CD8-positive, alpha-beta memory T cell (primary cell): ENCODE measurements at places on chromosomes 5 and 9.
A peak's percentile ranks its signal among the peaks of the same experiment; 100 is the strongest.

GRCh38 chr9:26357803-26358344 lies 534.7 kb downstream of the CAAP1 start:
- H3K4me1 ChIP-seq = no peaks in the 10 kb centered on the region
- H3K27ac ChIP-seq = no peak overlapping the region
- no peak overlapping the region for H3K4me3 ChIP-seq
- H3K36me3 ChIP-seq = no peaks in the 10 kb centered on the region

DNA sequence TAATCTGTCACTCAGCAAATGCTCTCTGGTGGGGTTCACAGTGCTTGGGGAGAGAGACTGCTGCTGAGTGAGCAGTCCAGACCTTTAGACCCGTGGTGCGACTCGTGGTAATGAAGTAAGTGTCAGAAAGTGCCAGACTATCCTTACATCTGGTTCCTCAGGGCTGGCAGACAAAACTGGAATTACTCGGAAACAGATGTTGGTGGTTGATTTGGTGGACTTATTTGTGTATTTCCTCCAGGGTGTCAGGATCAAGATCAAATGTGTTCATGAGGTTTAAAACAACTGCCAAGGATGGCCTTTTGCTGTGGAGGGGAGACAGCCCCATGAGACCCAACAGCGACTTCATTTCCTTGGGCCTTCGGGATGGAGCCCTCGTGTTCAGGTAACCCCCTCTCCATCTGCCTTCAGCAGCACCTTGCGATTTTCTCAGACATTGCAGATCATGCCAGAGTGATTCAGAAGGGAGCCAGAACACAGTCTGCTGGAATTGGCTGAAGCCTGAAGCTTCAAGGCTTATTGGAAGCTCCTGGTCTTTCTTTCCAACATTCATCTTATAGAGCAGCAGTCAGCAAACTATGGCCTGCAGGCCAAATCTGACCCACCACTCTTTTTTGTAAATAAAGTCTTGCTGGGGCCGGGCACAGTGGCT lies 105.2 kb downstream of the LIFR start:
- H3K4me1 ChIP-seq = peaks cover 35% of the 10 kb centered on the region
- no peak overlapping the region for H3K4me3 ChIP-seq
- H3K36me3 ChIP-seq = no peaks in the 10 kb centered on the region
- H3K27me3 ChIP-seq = peaks cover 26% of the 10 kb centered on the region

- H3K4me3 ChIP-seq = peak overlapping the region; percentile 28
- H3K4me1 ChIP-seq = peaks cover 9% of the 10 kb centered on the region
- H3K27ac ChIP-seq = peak overlapping the region; percentile 34
- peaks cover 5% of the 10 kb centered on the region for H3K36me3 ChIP-seq
Observed at GRCh38 chr5:72308853-72309191, 11.2 kb downstream of the MRPS27 start.

GRCh38 chr5:176743868-176744583 lies 66.3 kb upstream of the UNC5A start:
- peaks cover 20% of the 10 kb centered on the region for H3K4me1 ChIP-seq
- peak; percentile 17 for DNase-seq

DNA sequence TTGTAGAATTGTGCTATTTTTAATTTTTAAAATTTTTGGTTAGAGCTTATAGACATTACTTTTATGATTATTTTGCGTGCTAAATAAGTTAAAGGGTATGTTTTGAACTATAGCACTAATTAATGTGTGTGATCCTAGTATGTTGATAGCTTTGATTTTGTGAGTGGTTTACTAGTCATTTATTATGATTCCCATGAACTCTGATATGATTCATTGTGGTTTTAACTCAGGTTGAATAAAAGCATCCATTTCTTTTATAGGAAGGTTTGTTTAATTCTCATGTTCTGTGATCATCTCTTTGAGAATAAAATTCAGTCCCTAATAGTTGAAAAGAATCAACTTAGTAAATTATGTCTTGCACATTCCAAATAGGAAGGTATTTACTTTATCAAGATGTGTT lies 22.5 kb downstream of the C5orf22 start:
- H3K27ac ChIP-seq = no peak overlapping the region
- no peak overlapping the region for H3K4me3 ChIP-seq
- peaks cover 9% of the 10 kb centered on the region for H3K36me3 ChIP-seq
- no peaks in the 10 kb centered on the region for H3K27me3 ChIP-seq

DNA sequence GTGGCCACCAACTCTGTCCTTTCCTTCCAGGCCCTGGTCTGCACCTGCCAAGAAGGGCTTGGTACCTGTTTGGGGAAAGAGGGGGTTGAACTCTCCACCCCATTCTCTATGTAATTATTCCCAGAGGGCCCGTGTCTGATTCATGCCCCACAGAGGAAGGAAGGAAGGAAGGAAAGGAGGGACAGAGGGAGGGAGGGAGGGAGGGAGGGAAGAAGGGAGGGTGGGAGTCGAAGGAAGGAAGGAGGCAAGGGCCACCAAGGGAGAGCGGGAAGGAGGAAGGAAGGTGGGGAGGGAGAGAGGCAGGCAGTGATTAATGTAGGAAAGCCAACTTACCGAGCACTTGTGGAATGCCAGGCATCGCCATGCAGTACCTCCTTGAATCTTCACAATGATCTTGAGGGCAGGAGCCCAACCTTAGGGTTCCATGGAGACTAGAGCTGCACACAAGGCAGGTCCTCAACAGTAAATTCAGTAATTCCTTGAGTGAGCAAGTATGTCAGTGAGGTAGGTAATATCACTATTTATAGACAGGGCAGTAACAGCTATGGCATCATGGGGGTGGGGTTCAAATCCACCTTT lies 75.8 kb downstream of the FGF18 start:
- H3K4me3 ChIP-seq = no peak overlapping the region
- H3K27me3 ChIP-seq = no peaks in the 10 kb centered on the region
- H3K27ac ChIP-seq = no peak overlapping the region
- H3K4me1 ChIP-seq = no peaks in the 10 kb centered on the region

GRCh38 chr5:150671509-150672236 lies 10.6 kb downstream of the MYOZ3 start:
- no peak overlapping the region for H3K27ac ChIP-seq
- H3K27me3 ChIP-seq = peaks cover 15% of the 10 kb centered on the region
- no peaks in the 10 kb centered on the region for H3K36me3 ChIP-seq
- peaks cover 9% of the 10 kb centered on the region for H3K4me1 ChIP-seq
- no peak for DNase-seq
